ENCODE measurements at places on chromosomes 2 and 18.

DNA sequence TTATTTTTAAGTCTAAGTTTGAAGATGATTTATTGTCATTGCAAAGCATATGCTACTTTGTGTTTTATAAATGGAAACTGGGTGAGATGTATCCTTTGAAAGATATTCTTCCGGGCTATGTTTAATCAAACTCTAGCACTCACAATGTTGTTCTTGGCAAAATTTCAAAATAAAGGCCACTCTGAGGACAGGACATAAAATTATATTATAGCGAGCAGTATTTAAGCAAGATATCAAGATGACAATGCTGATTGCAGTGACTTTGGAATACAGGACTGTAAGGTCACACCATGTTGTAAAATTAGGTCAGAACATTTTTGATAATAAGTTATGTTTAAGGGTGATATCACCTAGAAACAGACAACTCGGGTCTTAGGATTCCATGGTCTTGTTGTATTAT lies 14.2 kb downstream of the RPRM start:
- DNase-seq: no peak

DNA sequence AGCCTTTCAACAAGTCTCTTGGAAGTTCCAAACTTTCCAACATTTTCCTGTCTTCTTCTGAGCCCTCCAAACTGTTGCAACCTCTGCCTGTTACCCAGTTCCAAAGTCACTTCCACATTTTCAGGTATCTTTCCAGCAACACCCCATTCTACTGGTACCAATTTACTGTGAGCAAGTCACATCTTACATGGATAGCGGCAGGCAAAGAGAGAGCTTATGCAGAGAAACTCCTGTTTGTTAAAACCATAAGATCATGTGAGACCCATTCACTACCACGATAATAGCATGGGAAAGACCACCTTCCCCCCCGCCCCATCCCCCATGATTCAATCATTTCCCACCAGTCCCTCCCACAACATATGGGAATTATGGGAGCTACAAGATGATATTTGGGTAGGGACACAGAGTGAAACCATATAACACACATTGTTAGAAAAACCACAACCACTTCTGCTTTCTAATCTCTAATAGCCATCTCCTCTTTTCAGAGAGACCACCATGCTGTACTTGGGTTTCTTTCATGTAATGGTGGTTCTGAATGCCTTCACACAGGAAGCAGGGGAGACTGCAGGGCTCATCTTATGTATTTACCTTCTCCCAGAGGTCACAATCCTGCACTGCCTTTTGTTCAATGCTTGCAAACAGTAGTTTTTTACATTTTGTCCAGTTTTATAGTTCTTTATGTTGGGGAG lies 46.0 kb upstream of the CALCRL start:
- DNase-seq: no peak

GRCh38 chr2:108607706-108608301 lies 73.5 kb downstream of the LIMS1 start:
- DNase-seq: no peak

DNA sequence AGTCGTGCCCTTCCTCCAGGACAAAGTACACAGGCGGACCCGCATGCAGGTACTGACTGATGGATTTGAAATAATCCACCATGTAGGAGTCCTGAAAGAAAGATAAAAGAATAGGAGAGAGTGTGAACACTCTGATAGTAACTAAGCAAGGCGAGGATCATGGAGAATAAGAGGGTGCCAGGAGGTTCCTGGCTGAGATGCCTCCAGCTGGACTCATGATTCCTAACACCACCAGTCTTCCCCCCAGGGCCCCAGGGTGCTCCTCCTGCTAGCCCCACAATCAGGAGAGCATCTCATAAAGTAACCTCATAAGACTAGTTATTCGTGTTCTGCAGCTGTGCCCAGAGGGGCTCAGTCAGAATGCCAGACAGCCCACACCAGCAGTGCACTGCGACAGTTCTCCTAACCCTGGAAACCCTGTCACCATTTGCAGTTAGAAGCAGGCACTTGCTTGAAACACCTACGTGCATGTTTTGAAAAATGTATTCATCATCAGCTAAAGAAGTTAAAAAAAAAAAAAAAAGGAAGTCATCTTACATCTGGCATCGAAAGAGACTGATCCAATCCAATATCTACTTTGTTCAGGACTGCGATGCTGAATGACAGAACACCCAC lies 36.7 kb downstream of the RMC1 start:
- no peak for DNase-seq

DNA sequence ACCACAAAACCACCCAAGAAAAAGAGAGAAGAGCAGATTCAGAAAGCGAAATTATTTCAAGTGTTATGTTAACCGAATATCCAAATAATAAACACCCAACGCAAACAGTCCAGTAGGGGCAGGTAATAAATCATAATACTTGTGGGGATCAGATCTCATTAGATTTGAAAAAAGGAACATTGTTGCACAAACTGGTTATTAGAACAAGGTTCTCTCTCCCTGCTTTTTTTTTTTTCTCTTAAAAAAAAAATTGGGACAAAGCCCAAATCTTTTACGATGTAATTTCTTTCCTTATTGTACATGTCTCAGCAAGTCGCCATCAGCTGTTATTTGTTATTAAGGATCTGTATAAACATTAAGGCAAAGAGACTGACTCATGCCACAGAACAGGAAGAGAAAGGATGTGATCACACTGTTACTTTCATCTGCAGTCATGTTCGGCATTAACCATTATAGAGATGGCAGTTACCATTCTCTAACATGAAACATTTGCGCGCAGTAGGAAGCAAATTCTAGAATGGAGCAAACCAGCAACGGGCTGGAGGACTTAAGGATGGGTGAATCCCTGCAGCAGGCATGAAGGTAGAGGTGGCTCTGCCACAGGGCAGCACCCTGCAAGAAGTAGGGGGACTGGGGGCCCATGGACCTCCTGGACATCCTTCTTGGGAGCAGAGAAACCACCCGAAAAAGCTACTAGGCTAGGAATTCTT lies 42.0 kb downstream of the EPHA4 start:
- peak; percentile 63 for DNase-seq

- no peak for DNase-seq
These were observed 19.2 kb downstream of the NRP2 start for GRCh38 chr2:205701509-205701908.

- no peak for DNase-seq
These were observed 45.0 kb downstream of the PMS1 start for GRCh38 chr2:189829102-189829833.

GRCh38 chr18:634551-635045 lies 22.9 kb upstream of the TYMS start:
- DNase-seq: no peak

GRCh38 chr2:241224018-241224850 lies 35.8 kb downstream of the ANO7 start:
- DNase-seq: no peak

- DNase-seq: no peak
These were observed 4.0 kb downstream of the EMILIN2 start for GRCh38 chr18:2850816-2851215.

DNA sequence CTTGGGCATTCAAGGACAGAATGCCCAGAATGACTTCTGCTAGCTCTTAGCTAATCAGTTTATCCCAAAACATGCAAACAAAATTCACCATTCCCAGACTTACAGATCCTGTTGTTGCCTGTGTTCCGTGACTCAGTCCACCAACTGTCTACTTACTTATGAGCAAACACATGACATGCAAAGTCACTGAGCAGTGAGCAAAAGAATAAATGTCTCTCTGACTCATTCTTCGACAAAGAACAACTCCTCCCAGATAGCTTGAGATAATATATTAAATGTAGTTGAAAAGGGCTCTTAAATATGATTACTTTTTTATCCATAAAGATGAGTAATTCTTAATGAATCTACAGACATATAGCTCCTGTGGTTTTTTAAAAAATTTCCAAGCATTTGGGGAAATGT lies 9.0 kb upstream of the CREG2 start:
- DNase-seq: peak; percentile 69

DNA sequence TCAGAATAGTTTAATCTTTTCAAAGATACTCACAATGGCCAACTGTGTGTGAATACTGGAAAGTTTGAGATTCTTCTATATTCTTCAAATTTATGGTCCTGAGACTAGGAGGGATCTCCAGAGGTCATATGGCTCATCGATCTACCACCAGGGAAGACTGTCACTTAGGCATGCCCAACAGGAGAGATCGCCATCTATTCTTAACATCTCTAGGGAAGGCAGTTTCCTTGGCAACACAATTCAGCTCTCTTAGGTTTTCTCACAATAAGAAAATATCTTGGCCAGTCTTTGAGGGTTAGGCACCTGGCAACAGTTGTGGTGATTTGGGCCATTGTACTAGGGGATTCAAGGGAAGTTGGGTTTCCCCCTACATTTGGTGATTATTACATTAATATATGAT lies 107.2 kb downstream of the GALNT3 start:
- no peak for DNase-seq

DNA sequence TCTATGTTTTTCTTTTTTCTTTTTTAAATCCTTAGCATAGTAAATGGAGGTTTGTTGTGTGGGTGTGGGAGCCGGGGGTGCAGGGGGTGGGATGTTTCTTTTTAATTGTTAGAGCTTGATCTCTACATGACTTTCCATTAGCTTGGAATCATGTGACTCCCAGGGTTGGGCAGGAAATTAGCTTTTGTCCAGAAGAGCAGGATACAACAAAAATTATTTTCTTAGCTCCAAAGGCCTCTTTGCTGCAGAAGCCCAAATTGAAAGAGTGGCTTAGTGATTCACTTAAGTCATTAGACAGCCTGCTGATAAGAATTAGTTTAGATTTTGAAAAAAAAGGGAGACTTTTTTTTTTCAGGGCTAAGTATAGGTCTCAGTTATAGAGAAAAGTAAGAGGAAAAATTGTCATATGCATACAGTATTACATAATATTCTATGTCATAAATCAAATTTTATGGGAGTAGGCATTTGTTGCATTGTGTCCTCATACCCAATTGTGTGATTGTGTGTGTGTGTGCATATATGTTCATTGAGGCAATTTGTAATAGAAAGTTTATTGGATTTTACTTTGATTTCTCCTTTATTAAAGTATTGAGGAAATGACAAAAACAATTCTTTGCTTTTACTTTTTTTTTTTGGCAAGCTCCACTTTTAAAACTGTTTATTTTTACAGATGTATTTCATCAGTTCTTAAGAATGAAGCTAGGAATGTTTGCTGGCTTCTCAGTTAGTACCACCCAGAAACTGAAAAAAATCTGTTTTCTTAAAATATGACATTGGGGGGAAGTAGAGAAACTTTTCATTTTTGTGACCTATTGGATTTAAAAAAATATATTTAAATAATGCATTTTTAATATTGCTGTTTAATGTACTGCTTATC lies 47.4 kb downstream of the TSPYL6 start:
- peak; percentile 11 for DNase-seq

- DNase-seq: no peak
These were observed 89.5 kb upstream of the HNRNPA3 start for GRCh38 chr2:177123048-177123447.
